NCI-H1105 treated with DMSO at 0.1 percent for 48 hours (cell line): ENCODE measurements at places on chromosomes 3 and 15.

- no peak for DNase-seq
Observed at GRCh38 chr15:89747708-89748682, 3.1 kb downstream of the MESP1 start.

DNA sequence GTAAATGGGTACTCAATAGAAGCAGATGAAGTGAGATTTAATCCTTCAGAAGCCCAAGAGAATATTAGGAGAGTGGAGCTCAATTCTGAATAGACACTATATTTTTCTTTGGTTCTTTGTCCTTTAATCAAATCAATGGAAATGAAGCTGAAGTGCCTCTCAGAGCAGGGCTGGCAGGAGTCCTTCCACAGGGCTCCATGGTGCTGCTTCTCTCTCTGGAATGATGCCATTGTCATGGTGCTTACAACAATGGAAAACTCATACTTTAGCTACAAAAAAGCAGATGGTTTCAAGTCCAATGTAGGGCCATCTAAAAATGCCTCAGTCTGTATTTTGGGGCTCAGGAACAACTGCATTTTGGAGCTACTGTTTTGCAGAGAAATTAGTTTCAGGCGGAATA lies 125.1 kb downstream of the SNRK start:
- DNase-seq: peak; percentile 70

GRCh38 chr3:135528413-135529015 lies 437.0 kb upstream of the PPP2R3A start:
- DNase-seq: peak; percentile 71

- peak; percentile 64 for DNase-seq
Observed at GRCh38 chr3:184565421-184566211, 4.0 kb downstream of the EPHB3 start.

GRCh38 chr3:20078194-20078714 lies 38.0 kb downstream of the KAT2B start:
- DNase-seq: peak; percentile 14

GRCh38 chr3:58013973-58014649 lies 5.9 kb downstream of the FLNB start:
- no peak for DNase-seq

DNA sequence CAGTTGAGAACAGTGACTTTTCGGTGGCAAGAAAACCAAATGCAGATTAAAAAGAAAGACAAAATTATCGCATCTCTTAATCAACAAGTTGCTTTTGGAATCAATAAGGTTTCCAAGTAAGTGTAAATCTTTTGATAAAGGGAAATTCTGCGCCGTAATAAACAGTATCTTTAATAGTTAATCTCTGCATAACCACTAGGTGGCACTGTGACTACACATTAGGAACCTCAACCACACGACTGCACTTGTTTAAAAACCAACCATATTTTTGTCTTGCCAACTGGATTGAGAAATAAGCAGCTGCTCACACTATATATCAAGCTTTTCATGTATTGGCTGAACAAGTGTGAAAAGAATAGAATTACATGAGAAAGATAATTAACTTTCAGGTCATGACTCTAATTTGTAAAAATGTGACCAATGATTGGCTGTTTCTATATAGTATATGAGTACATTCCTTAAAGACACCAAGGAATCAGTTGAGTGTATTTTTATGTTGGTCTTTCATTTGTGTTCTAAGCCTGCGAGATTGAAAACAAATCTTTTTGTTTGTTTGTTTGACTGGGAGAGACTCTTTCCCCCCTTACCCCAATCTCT lies 72.7 kb downstream of the DZIP3 start:
- DNase-seq: peak; percentile 86

DNA sequence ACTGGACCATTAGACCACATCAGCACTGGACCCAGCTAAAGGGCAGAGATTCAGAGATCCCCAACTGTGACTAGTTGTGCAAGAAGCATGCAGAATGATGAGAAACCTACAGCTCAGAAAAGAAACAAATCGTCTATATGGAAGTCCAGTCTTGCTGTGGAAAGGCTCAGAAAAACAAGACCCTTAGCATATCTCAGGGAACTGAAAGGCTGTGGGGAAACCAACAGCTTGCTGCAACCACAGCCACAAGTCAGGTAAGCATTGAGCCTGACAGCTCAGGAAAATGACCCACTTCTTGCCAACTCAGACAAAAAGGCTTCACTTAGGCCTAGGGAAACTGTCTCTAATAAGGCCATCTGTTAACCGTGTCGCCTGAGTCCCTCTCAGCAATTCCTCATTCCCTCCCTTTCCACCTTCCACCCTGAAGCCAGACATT lies 145.6 kb downstream of the LSAMP start:
- no peak for DNase-seq

- DNase-seq: no peak
Observed at GRCh38 chr3:184636741-184637316, 75.0 kb downstream of the MAGEF1 start.

DNA sequence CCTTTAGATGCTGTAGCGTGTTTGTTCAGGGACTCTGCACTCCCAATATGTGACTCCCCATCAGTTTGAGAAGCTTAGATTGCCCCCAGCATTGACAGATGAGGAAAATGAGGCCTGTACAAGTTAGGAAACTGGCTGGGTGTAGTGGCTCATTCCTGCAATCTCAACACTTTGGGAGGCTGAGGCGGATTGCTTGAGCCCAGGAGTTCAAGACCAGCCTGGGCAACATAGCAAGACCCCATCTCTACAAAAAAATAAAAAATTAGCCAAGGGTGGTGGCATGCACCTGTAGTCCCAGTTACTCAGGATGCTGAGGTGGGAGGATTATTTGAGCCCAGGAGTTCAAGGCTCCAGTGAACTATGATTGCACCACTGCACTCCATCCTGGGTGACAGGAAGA lies 14.0 kb upstream of the PTPN23 start:
- DNase-seq: no peak

- DNase-seq: no peak
Observed at GRCh38 chr3:99641480-99641879, 3.1 kb downstream of the COL8A1 start.

DNA sequence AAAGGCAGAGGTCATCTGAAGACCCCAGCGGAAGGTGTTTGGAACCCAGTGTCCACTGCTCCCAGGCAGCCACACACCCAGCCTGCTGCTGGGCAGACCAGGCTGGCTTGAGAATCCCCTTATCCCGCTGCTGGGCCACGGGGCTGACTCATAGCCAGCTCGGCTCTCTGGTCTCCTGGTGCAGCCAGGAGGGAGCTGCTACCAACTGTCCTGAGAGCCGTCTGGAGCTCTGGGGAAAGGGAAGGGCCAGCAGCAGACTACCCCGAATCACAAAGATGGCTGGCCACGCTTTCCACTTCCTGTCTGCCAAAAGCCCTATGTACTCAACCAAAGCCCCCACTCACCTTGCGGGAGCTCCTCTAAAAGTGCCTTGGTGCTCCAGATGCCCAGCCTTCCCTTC lies 38.3 kb downstream of the WHAMM start:
- DNase-seq: no peak

- DNase-seq: no peak
Observed at GRCh38 chr15:26134812-26135211, 271.7 kb upstream of the ATP10A start.

GRCh38 chr3:13461169-13462124 lies 18.7 kb upstream of the HDAC11 start:
- peak; percentile 42 for DNase-seq

GRCh38 chr3:17579289-17580031 lies 163.0 kb downstream of the TBC1D5 start:
- DNase-seq: no peak

DNA sequence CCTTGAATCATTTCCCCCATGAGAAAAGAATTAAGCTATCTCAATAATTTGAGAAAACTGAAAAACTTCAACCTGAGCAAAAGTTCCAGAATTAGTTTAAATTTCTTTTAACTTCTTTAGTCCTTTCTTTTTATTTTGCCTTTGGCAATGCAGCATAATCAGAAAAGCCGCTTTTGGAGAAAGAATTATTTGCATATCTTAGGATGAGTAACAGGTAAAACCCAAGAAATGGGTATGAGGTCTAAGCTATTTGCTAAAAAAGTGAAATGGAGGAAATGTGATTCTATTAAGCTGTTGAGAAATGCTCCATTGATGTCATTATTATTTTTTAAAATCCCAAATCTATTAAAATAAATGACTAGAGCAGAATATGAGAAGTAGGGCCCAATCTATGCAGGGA lies 1238.3 kb upstream of the GBE1 start:
- no peak for DNase-seq

DNA sequence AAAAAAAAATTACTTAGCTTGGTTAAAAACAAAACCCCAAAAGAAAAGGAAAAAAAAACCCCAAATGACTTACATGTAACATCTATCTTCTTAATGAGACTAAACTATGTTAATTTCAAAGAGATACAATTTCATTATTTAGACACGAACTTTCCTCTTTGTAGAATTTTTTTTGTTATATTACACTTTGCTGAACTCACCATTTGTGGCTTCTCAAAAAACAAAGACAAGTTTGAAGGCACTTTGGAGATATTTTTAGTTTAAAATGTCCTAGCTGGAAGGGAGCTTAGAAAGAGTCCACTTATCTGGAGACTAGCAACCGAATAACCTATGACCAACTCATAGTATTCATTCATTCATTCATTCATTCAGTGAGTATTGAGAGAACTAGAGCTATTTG lies 301.7 kb upstream of the ROPN1 start:
- no peak for DNase-seq

DNA sequence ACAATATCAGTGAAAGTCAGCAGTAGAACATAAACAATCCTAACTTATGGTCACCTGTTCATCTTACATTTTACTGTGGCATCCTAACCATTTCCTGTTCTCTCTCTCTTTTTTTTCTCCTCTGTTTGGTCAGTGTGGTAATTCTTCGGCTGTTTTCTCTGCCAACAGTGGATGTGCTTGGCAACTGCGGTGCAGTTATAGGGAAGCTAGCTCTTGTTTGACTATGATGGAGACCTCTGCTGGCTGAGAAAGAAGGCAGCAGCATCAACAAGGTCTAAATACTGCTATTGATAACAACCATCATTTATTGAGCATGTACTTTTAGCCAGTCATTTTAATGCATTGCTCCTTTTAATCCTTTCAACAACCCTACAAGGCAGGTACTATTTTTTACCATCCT lies 723 bp upstream of the DRD3 start:
- peak; percentile 18 for DNase-seq

DNA sequence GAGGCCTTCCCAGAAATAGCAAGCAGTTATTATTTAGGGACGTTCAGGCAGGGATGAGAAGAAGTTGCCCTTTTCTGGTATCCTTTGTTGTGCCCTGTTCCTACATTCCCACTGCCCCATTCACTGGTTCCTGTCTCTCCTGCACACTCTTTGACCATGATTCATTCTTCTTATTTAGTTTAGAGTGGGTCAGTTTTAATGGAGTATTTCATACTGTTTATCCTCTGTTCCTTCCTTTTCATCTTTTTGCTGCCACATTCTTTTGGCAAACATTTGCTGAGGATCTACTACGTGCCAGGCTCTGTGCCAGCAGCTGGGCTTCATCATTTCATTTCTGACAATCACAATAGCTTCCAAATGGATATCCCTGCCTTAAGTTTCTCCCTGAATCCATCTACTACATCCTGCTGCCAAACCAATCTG lies 11.8 kb upstream of the EID1 start:
- DNase-seq: no peak

DNA sequence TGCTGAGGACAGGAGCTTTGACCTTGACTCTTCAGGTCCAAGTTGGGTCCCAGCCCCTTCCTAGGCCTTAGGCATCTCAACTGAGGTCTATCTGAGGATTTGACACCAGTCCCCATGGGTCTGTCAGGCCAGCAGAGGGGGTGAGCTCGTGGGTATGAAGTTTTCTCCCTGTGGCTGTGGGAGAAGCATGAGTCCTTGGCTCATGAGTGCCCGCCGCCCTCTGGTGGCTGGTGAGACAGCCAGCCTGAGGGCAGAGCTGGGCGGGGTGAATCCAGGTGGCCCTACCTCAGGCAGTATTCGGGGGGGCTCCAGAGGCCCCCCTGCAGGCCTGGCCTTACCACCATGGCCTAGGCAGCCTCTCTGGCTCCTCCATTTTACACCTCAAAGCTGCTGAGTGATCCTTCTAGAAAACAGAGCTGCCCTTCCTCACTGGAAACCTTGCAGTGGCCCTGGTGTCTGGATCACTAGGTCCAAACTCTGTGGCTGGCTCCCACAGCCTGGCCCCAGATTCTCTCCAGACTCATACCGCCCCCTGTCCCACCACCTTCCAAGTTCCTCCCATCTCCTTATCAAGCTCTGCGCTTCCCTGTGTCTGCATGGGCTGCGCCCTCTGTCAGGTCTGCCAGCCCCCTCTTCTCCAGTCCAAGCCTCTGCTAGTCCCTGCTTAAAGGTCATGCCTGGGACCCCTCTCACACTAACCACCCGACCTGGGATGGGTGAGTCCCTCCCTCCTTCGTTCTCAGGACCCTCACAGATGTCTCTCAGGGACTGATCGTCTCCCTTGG lies 16.1 kb downstream of the SH2D7 start:
- DNase-seq: peak; percentile 27

DNA sequence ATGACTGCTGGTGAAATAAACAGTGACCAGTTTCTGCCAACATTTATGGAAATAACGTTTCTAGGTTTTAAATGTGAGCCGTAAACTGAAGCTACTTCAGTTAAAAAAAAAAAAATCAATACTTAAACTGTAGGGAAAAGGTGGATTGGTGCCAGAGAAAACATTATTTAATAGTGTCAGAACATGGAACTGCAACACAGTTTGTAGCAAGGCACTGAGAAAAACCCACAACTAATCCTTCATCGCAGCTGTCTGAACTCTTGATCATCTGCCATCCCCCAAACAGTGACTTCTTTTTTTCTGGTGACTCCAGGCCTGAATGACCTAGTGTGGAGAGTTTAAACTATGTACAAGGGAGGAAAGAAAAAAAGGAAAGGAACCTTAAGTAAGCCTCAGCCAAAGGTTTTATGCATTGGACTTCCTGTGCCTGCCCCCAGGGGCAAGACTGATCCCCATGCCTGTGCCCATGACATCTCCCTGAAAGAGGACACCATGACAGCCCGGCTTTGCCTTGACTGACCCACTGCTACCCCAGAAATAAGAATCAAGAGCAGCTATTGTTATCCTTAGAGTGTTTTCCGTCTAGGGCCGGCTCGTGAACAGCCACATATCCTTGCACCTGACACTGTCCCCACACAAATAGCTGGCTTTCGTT lies 33.1 kb downstream of the CRTAP start:
- peak; percentile 11 for DNase-seq

DNA sequence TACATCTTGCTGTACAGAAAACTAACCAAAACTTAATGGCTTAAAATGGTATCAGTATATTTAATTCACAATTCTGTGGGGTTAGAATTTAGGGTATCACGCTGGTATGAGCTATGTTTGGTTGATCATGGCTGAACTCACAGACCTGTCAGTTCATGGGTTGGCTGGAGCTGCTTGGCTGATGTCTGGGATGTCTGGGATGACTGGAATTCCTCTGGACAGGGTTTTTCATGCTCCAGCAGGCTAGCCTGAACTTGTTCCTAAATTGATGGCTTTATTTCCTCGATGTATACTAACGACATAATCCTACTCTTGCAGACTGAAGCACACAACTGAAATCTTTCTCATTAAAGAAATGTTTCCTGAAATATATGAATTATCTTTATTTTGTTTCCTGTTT lies 338.9 kb upstream of the GBE1 start:
- no peak for DNase-seq
